ENCODE measurements at places on chromosomes 2 and 18.

GRCh38 chr2:25341753-25342371 lies at the start of gene DNMT3A:
DNMT3A (minus strand) TSS chr2:25341925; CDS start chr2:25313984, 27,941 bp downstream.
- H3K4me1 ChIP-seq, result peaks cover 15% of the 10 kb centered on the region
- H3K36me3 ChIP-seq, result no peaks in the 10 kb centered on the region
- H3K27me3 ChIP-seq, result no peaks in the 10 kb centered on the region
- peak within 1 kb of the TSS; percentile 56 for H3K4me3 ChIP-seq

DNA sequence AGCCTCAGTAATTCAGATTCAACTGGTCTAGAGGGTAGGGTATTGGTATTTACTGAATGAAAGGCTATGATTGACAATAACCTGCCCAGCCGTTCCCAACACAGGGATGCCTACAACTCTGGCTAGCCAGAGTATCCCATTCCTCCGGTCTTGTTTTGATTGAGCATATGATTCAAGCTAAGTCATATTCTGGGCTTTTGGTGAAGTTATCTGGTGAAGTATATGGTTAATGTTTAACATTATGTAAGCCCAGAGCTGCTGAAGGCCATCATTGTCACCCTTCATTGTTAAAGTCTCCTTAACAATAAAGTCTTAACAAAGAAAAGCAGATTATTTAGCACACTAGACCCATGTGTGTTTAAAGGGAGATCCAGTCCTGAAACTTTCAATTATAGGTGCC lies 152.6 kb downstream of the EXOC6B start:
- H3K36me3 ChIP-seq, result no peaks in the 10 kb centered on the region
- peaks cover 23% of the 10 kb centered on the region for H3K4me1 ChIP-seq
- no peak overlapping the region for H3K27ac ChIP-seq
- DNase-seq, result no peak
- H3K27me3 ChIP-seq, result no peaks in the 10 kb centered on the region
- no peak overlapping the region for H3K4me3 ChIP-seq

GRCh38 chr2:121999264-121999663 lies 243.8 kb downstream of the TSN start:
- H3K36me3 ChIP-seq, result no peaks in the 10 kb centered on the region
- no peak overlapping the region for H3K27ac ChIP-seq
- no peak for DNase-seq

- no peaks in the 10 kb centered on the region for H3K27me3 ChIP-seq
- no peak overlapping the region for H3K27ac ChIP-seq
- H3K36me3 ChIP-seq, result peaks cover 9% of the 10 kb centered on the region
Observed at GRCh38 chr2:168075446-168075845, 171.9 kb downstream of the STK39 start.

All from cardiac muscle cell (in vitro differentiated cells and primary cell).